ENCODE measurements at places on chromosomes 3 and 15. TPM values are rescaled to one million over a fixed set of nuclear protein-coding genes. Genes with fewer than 3 reads are reported as not detected.

The APOD gene
- polyA plus RNA-seq = not detected

The MYLK gene
- not detected for polyA plus RNA-seq

The AGBL1 gene
- not detected for polyA plus RNA-seq

The ZNF717 gene
- polyA plus RNA-seq = 7.3 TPM

The ZBED2 gene
- 1.4 TPM for polyA plus RNA-seq

The PLSCR4 gene
- not detected for polyA plus RNA-seq

The TRIM71 gene
- not detected for polyA plus RNA-seq

The DUOXA2 gene
- not detected for polyA plus RNA-seq

The KLHL18 gene
- 19.8 TPM for polyA plus RNA-seq

The ZNF502 gene
- 4.0 TPM for polyA plus RNA-seq

The FRMD5 gene
- polyA plus RNA-seq = not detected

The RPL29 gene
- polyA plus RNA-seq = 967 TPM

The CCR9 gene
- polyA plus RNA-seq = 3.9 TPM

The HYAL1 gene
- polyA plus RNA-seq = 0.09 TPM

The POLQ gene
- polyA plus RNA-seq = 0.32 TPM

Data from CD4-positive, alpha-beta memory T cell (primary cell).